ENCODE measurements at places on chromosomes 13 and 19. TPM values are rescaled to one million over a fixed set of nuclear protein-coding genes. Genes with fewer than 3 reads are reported as not detected.

DNA sequence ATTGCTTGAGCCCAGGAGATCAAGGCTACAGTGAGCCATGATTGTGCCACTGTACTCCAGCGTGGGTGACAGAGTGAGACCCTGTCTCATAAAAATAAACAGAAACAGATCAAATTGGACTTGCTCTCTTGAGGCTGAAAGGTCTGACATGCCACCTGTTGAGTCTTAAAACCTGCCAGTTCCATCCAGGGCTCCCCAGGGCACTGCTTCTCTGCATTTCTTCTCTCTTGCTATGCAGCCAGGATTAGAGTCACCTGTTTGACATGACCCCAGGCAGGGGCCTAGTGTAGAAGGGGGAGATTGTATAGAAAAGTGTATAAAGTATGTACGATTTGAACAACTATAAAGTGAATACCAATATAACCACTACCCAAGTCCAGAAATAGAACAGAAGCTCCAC lies 45.4 kb downstream of the ARHGAP35 start:
- DNase-seq = no peak

DNA sequence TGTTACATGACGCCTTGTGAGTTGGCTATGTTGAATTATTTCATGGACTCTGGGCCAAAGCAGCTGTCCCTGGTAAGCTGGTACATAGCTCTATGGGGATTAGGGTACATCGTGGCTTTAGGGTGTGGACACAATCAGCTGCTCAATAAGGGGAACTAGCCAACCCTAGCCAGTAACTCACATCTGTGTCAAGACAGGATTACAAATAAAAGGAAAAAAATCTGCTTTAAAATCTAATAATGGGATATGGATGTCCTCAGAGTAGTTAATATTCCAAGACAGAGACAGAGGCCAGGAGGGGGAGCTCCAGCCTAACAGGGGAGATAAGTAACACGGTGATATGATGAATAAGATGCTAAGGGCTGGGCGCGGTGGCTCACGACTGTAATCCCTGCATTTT lies 21.1 kb upstream of the ZNF766 start:
- peak; percentile 37 for DNase-seq

DNA sequence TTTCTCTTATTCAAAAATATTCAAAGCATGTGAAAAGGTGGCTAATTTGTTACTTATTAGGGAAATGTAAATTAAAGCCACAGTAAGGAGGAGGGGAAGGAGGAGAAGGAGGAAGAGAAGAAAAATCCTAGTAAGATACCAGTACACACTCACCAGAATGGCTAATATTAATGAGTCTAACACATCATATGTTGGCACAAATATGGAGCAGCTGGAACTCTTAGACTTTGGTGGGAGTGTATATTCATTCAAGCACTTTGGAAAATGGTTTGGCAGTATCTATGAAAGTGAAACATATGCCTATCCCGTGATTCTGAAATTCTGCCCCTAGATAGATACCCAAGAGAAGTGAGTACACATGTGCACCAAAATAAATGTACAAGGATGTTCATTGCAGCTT lies 38.1 kb upstream of the RGCC start:
- no peak for DNase-seq

GRCh38 chr19:45356760-45357444 lies 13.5 kb downstream of the ERCC2 start:
- DNase-seq = no peak

DNA sequence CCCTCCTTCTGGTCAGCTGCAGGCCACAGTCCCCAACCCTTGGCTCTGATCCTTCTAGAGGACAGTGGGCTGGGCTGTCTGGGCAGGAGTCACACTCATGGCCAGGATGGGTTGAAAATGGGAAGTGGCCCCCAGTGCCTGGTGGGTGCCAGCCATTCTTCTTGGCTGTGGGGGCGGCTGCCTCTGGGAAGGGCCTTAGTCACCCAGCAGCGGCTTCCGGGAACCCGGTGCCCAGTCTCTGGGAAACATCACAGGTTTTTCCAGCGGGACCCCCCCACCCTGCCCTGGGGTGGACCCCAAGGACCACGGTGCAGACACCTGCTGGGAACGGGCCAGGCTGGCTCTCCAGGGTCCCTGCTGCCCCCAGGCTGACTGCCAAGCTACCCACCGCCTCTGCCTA lies 27.3 kb upstream of the SLC7A10 start:
- DNase-seq = no peak

DNA sequence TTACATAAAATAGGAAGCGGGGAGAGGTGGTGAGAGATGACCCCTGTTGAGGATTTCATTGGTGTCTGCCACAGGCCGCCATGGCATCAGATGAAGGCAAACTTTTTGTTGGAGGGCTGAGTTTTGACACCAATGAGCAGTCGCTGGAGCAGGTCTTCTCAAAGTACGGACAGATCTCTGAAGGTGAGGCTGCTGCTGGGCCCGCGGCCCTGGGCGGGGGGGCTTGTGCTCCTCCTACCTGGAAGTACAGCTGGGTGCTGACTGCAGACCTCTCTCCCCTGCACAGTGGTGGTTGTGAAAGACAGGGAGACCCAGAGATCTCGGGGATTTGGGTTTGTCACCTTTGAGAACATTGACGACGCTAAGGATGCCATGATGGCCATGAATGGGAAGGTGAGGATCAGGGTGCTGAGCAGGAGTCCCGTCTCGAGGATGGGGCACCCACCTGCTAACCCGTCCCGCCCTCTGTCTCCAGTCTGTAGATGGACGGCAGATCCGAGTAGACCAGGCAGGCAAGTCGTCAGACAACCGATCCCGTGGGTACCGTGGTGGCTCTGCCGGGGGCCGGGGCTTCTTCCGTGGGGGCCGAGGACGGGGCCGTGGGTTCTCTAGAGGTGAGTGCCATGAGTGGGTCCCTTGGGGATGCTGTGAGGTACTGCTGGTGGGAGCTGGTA lies 1.9 kb downstream of the CIRBP start:
- no peak for DNase-seq

DNA sequence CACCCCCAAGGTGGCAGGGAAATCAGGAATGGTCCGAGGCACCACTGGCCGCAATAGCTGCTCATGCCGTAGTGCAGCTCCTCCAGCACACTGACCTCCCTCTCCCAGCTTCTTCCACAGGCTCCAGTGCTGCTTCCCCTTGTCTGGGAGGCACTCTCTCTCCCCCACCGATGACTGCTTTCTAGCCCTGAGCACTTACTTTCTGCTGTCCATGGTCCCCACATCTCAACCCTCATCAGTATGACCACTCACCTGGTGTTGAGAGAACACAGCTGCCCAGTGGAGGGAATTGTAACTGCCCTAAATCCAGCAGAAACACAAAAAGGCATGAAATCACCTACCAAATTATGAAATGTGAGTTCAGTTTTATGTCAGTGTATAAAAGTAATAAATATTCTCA lies 28.9 kb upstream of the TPP2 start:
- DNase-seq = no peak

- DNase-seq = no peak
These were observed 2.4 kb upstream of the HOMER3 start for GRCh38 chr19:18943465-18943864.

DNA sequence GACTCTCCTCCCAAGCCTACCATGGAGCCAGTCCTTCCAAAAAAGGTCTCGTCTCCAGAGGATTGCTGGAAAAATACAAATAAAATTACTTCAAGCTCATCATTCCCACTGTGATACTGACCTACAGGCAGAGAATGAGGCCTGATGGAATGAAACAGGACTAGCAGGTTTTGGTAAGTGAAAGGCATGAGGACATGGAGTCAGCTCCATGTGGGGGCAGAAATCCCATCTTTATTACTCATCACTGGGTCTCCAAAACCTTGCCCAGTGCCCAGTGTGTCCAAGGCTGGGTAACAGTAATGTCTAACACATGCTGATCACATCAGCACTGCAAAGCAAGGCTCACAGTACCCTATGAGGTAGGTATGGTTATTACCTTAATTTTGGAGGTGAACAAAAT lies 235.4 kb downstream of the DNAJC15 start:
- no peak for DNase-seq

GRCh38 chr13:46712524-46712923 lies 84.4 kb downstream of the ESD start:
- DNase-seq = no peak

GRCh38 chr13:96650301-96650886 lies 343.9 kb downstream of the OXGR1 start:
- DNase-seq = peak; percentile 87

DNA sequence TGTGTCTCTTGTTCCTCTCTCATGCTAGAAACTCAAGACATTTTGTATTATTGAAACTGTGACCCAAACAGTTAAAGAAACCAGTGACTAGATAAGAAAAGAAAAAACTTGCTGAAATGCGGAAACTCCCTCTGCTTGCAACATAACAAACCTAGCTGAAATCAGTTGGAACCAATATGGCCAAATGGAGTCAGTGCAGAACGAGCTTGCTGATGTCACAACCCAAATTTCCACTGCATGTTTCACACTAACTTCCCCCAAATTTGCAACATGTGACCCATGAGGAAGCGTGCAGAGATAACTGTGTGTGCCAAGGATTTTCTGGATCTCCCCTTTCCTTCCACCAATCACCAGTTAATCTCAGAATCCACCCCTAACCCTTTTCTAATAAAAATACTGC lies 208.0 kb downstream of the DLEU7 start:
- no peak for DNase-seq

DNA sequence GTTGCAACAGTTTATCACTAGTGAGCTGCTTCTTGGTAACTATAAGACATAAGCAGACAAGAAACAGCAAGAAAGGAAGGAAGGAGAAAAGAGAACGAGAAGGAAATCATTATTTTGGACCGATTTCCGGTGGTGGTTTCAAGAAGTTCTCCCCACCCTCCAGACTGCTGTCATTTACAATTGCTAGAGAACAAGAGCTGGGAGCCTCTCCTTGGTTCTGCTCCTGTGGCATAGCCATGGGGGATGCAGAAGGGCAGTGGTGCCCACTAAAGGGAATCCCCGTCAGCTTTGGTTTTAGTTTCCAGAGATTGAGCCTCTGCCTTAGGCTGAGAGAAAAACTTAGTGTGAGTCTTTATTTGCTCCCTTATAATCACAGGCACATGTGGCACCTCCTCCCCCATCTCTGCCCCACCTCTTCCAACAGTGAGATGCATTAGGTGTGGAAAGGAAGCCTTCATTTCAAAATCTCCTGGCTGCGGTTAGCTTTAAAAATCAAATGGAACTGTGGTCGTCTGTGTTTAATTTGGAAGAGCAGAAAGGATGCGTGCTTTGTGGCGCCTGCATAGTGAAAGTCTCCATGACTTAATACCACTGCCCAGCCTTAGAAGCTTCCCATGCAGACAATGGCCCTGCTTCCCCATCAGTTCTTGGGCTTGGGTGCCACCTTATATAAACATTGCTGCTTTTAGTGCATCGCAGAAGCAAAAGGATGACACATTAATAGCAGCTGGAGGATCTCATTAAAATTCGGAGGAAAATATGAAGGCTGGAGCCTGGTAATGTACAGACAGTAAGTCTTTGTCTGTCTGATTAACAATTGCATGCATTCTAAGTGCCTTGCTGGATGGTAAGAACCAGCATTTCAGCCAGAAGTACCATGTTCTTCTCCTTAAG lies 25.0 kb downstream of the LRCH1 start:
- peak; percentile 21 for DNase-seq

DNA sequence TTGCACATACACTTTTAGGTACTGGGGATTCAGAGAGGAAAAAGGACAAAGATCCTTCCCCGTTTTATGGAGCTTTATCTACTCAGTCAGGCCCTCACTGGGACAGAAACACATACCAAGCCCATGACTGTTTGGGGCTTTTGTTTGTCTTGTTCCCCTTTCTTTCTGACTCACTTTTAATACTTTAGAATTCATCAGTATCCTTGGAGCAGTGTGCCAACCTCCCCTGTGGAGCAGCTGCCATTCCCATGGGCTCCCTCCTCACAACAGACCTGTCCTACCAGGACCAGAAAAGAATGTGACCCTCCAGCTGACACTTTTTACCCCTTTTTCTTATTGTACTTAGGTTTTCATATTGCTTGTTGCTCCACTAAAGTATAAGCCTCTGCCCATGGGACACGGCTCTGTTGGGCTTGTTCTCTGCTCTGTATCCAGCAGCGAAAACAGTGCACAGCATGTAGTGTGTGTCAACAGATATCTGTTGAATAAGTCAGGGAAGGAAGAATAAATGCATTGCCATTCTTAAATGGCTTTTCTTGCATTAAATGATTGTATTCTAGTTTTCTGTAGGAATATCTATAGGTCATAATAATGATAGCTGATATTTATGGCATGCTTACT lies 431.1 kb downstream of the EFNB2 start:
- DNase-seq = peak; percentile 95

DNA sequence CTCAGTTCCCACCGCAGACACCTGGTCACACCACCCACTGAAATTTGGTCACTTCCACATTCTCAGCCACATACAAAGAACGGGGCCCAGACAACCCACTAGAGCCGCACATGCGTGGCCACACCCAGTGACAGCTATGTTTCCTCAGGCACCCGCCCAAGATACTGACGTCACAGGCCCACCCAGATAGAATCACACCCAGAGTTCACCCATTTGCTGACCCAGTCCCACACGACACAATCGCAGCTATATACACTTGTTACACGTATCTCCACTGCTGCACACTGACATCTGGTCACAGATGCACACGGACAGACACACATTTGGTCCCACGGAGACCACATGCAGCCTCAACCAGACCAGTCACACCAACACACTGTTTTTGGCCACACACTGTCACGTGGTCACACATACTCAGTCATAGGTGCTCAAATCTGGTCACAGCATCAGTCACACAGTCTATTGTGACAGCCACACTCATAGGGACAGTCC lies 2.9 kb downstream of the NUMBL start:
- DNase-seq = no peak

GRCh38 chr19:3698386-3698950 lies 1.8 kb downstream of the PIP5K1C start:
- DNase-seq = no peak

ZNF626 gene
- 2.4 TPM for total RNA-seq

TRPC4 gene
- total RNA-seq = 9.8 TPM

CGB5 gene
- total RNA-seq = 8.1 TPM

FUT2 gene
- not detected for total RNA-seq

GRAMD1A gene
- 9.8 TPM for total RNA-seq

PRR22 gene
- 0.07 TPM for total RNA-seq

ZNF90 gene
- total RNA-seq = 0.42 TPM

SPART gene
- 52.2 TPM for total RNA-seq

CHAMP1 gene
- total RNA-seq = 28.0 TPM

ZNF799 gene
- 6.1 TPM for total RNA-seq

RFPL4AL1 gene
- not detected for total RNA-seq

KLK4 gene
- not detected for total RNA-seq

PDX1 gene
- total RNA-seq = not detected
